HFFc6 (cell line): ENCODE measurements at places on chromosomes 3 and 15. TPM values are rescaled to one million over a fixed set of nuclear protein-coding genes. Genes with fewer than 3 reads are reported as not detected.

DNA sequence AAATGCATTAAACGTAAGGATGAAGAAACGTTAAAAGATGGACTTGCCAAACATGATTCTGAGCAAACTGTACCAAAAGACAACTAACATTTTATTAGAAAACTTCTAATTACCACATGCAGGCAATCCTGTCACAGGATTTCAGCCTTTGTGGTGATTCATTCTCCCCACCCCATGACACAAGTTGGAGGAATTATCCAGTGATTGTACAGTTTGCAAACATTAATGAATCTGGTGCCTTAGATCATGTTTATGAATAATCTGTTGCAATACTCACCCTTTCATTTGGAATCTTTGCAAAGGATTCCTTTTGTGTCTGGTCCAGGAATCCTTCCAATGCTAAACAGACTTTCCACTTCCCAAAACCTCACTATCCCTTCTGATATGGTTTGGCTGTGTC is 23.3 kb upstream of the ERC2 start:
- no peak for DNase-seq

- no peak for DNase-seq
Observed at GRCh38 chr15:30985081-30985531, 6.3 kb downstream of the MTMR10 start.

- DNase-seq, result peak; percentile 54
Observed at GRCh38 chr3:183148056-183148455, 14.5 kb downstream of the LAMP3 start.

DNA sequence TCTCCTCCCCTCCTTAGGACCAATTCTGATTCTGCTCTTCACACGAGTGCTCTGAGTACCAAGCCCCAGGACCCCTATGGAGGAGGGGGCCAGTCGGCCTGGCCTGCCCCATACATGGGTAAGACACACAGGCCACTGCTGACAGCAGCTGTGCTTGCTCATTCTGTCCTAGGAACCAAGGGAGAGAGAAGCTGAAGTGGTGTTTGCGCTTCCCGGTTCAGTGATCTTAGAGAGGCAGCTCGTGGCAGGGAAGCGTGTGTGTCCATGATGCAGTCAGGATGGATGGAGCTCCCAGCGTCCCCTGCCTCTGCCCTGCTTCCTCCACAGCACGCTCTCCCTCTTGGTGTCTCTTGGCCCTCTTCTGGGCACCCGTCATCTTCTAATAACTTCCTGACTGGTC is 77.6 kb downstream of the CRTC3 start:
- DNase-seq, result no peak

DNA sequence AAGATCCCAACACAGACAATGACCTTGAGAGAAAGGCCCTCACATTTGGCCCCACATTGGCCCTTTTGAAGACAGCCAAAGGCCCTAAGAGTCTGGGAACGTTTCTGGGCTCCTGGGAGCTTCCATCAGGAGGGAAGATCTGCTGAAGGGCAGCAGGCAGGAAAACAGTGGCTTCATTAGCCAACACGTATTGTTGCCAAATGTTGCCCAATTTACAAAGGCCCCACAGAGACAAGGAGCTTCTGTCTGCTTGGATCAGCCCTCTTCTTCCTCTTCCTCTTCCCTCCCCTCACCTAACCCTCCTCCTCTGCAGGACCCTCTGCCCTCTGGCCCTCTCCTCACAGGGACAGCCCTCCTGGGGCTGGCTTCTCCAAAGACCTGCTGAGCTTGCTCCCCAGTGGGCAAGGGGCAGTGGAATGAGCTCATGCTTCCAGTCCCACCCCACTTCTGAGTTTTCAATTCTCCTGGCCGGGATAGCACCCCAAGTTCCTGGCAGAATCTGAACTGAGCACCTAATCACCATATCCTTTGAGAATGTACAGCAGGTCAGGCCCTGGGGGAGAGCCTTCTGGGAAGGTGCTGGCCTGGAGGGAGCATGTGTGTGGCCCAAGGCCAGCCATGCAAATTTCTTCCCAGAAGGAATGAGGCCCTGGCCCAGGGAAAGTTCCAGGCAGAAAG is 5.1 kb upstream of the LTF start:
- DNase-seq, result no peak

GRCh38 chr3:87025661-87026645 is 35.0 kb upstream of the VGLL3 start:
- DNase-seq, result no peak

- no peak for DNase-seq
Observed at GRCh38 chr3:41370307-41370706, 171.0 kb downstream of the CTNNB1 start.

GRCh38 chr3:15465876-15466585 is 38.6 kb downstream of the EAF1 start:
- DNase-seq, result no peak

DNA sequence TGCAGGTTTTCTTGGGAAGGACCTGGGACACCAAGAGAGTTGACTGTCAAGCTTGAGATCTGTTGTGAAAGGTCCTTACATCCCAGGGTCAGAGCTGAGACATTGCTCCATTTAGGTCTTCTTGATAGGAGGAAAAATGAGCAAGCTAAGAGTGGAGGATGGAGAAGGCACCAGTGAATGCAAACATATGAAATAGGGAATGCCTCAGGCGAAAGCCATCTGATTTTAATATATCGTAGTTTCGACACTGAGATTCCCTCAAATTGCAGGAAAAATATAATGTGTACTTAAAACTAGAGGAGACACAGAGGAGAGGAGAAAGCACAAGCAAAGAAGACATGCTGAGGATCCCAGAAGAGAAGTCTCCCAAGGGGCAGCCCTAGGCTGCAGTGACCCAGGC is 85.5 kb downstream of the TM4SF4 start:
- no peak for DNase-seq

DNA sequence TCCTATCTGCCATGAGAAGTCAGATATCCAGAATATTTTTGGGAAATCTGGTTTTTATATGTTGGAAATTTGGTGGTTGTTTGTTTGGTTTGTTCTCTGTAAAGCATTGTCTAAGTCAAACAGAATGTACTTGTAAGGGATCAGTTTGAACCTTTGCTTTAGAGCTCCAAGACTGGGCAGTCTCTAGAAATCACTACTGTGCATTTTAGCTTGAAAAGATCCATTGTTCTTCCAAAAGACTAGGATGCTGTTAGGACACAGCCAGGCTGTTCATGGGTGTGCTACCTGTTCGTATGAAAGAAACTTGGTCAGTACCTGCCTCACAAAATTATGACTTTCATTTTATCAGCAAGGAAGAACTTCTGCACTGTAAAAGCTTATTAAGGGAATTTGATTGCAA is 182.6 kb downstream of the WDR72 start:
- DNase-seq, result no peak

- no peak for DNase-seq
Observed at GRCh38 chr15:29066838-29067237, 181.1 kb downstream of the APBA2 start.

- DNase-seq, result no peak
Observed at GRCh38 chr15:28943146-28943545, 57.4 kb downstream of the APBA2 start.

The COL8A1 gene
- 28.5 to 83.3 TPM (median 50.0 TPM) in 3 replicates for total RNA-seq

The PP2D1 gene
- not detected in 3 replicates for total RNA-seq

The IQCF5 gene
- total RNA-seq, result not detected in 3 replicates

The CIB2 gene
- total RNA-seq, result 0.85 to 1.8 TPM (median 1.4 TPM) in 3 replicates

The LYZL4 gene
- total RNA-seq, result not detected in 2 replicates

The IL12A gene
- total RNA-seq, result 1.8 and 2.8 TPM in 2 replicates

The SOX2 gene
- total RNA-seq, result not detected in 3 replicates

The CYP1A1 gene
- total RNA-seq, result not detected in 3 replicates
